Kidney epithelial cell (primary cell): ENCODE measurements at places on chromosomes 16 and 17. TPM values are rescaled to one million over a fixed set of nuclear protein-coding genes. Genes with fewer than 3 reads are reported as not detected.

IL32 gene
- 621 and 682 TPM in 2 replicates for total RNA-seq

CRYBA1 gene
- total RNA-seq: not detected in 2 replicates

ULK2 gene
- total RNA-seq: 17.7 and 24.5 TPM in 2 replicates

PRSS8 gene
- 146 and 169 TPM in 2 replicates for total RNA-seq

CHST6 gene
- 1.6 and 2.4 TPM in 2 replicates for total RNA-seq

STH gene
- total RNA-seq: not detected in 2 replicates

ERN1 gene
- 19.6 and 28.1 TPM in 2 replicates for total RNA-seq

EPOP gene
- total RNA-seq: 6.2 and 6.4 TPM in 2 replicates

C16orf92 gene
- not detected in 2 replicates for total RNA-seq

MYO15A gene
- 0.21 and 0.33 TPM in 2 replicates for total RNA-seq

CAPNS2 gene
- total RNA-seq: not detected in 2 replicates

PERCC1 gene
- not detected in 2 replicates for total RNA-seq

MYH2 gene
- total RNA-seq: not detected in 2 replicates

SLC47A1 gene
- total RNA-seq: 1.0 and 3.9 TPM in 2 replicates

SYCE1L gene
- total RNA-seq: 3.4 and 7.5 TPM in 2 replicates

ANKRD40CL gene
- total RNA-seq: not detected in 2 replicates

DVL2 gene
- total RNA-seq: 57.1 and 69.8 TPM in 2 replicates

KIF18B gene
- 1.4 and 2.8 TPM in 2 replicates for total RNA-seq

GCGR gene
- total RNA-seq: not detected in 2 replicates

NOD2 gene
- 0.07 and 0.46 TPM in 2 replicates for total RNA-seq

SHISA6 gene
- total RNA-seq: 0.55 and 0.71 TPM in 2 replicates

TLCD2 gene
- total RNA-seq: 1.8 and 1.9 TPM in 2 replicates

ABCA6 gene
- 0.04 and 0.14 TPM in 2 replicates for total RNA-seq

NOB1 gene
- 52.2 and 54.1 TPM in 2 replicates for total RNA-seq

SRL gene
- total RNA-seq: not detected in 2 replicates

NPIPA3 gene
- 1.0 and 2.9 TPM in 2 replicates for total RNA-seq

GNAO1 gene
- 2.7 and 5.7 TPM in 2 replicates for total RNA-seq

KRTAP4-6 gene
- total RNA-seq: not detected in 2 replicates

CAVIN1 gene
- total RNA-seq: 58.5 and 70.2 TPM in 2 replicates

SEPTIN12 gene
- total RNA-seq: not detected in 2 replicates

SHISA9 gene
- total RNA-seq: 32.8 and 36.4 TPM in 2 replicates
